ENCODE measurements at places on chromosomes 1 and 21.
A peak's percentile ranks its signal among the peaks of the same experiment; 100 is the strongest.

DNA sequence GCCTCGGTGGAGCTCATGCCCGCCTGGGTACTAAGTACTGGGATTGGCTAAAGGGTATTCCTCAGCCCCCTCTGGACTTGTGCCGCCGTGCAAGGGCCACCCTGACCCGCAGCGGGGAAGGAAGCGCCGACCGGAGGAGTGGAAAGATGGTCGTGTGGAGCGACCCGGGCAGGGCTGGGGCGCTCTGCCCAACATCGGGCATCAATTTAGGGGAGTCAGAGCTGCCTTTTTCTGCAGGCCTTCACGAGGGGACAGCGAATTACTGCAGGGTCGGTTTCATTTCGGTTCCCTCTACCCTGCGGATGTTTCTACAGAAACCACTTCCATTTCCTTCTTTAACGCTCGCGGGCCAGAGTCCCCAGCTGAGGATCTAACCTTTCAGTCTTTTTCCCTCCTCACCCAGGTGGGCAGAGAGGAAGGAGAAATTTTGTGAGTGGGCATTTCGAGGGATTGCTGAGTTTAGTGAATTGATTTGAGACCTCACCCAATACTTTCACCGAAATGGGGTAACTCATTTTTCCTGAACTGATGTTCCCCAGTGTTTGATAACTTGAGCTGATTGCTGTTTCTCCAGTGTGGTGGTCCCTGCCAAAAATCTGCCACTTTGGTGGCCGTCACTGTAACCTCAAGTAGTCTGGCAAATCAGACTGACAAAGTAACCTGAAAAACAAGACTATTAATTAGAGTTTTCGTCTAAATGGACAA lies 1.1 kb downstream of the TOR1AIP1 start:
- DNase-seq, result no peak

DNA sequence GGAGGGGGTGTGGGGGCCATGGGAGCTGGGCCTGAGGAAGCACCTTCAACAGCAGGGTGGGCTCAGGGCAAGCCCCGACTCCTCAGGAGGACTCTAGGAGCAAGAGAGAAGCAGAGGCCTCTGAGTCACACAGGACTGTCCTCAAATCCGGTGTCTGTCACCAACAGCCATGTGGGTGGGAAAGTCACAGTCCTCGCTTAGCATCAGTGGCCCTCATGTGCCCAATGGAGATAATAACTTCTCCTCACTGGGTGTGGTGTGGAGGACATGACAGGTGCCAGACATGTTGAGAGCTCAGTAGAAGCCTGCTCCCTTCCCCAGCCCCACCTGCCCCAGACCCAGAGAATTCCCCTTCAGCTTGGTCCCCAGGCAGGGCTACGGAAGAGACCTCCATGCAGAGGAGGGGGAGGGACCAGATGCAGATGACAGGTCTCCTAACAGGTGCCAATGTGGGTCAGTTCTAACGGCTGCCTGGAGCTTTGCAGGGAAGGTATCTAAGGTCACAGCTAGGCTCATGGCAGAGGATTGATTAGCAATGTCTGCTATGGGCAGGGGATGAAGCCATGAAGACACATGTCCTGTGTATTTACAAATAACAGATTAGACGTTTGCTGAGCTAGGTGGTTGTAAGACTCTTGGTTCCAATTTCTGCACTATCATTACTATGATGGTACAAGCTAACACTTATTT lies 30.2 kb downstream of the TTC39A start:
- DNase-seq, result no peak

DNA sequence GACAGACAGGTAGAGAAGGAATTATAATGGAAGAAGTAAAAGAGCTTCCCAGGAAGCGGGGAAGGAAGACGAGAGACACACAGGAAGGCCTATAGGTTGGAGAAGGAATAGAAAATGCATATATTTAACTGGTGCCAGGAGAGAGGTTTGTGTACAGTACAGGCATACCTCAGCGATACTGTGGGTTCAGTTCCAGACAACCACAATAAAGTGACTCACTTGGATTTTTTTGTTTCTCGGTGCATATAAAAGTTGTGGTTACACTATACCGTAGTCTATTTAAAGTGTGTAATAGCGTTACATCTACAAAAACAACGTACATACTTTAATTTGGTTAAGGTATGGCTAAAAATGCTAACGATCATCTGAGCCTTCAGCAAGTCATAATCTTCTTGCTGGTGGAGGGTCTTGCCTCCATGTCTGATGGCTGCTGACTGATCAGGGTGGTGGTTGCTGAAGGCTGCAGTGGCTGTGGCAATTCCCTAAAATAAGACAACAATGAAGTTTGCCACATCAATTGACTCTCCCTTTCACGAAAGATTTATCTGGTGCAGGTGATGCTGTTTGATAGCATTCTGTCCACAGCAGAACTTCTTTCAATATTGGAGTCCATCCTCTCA lies 16.0 kb downstream of the YARS1 start:
- DNase-seq, result no peak

DNA sequence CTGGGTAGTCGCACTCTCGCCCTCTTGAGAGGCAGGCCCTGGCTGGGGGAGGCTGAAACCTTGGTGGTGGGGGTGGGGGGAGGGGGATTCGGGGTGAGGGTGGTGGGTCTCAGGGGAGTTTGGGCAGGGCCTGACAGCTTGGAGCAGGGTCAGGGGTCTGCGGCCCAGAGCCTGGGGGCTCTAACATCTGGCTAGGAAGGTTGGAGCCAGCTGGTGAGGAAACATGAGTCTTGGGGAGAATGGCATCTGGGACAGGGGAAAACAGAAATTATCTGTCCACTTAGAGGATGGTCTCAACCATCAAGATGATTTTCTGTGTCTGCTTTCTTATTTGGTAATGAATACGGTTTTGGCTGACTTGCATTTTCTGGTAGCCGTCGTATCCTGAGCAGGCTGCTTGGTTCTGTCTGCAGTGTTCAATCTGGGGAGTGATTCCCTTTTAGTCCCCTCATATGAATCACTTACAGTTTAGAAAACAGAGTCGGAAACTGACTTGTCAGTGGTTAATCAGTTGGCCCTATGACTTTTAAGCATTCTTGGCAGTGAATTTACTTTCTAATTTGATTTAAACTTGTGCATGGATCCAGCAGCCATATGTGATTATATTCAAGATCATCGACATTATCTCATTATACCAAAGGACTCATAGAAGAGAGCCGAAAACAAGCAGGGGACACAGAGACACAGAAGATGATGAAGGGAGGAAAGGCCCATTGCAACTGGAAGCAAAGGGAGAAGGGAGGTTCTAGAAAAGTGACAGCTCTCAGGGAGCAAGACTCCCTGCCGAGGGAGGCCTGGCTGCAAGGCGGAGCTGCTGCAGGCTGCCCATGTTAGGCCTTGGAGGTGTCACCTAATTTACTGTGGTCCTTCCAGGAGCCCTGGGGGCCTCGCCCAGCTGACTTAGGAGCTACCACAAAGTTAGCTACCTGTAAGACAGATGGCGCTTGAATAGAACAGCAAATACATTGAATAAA lies 237.6 kb downstream of the SDCCAG8 start:
- DNase-seq, result no peak

DNA sequence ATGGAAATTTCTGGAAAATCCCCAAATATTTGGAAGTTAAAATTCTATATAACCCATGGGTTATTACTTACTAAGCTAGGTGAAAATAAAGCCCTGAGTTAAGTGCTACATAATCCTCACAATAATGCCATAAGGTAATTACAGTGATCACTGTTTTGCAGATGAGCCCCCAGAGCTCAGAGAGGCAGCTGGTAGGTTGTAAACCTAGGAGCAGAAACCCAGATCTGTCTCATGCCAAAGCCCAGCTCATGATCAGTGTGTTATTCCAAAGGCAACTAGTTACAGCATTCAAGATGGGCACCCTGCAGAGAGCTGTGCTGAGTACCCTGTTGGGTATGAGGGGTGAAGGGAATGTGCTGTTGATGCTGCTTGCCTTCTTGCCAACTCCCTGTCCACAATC lies 10.8 kb upstream of the MYOG start:
- no peak for DNase-seq

- no peak for DNase-seq
Observed at GRCh38 chr1:202697038-202697437, 13.2 kb downstream of the SYT2 start.

DNA sequence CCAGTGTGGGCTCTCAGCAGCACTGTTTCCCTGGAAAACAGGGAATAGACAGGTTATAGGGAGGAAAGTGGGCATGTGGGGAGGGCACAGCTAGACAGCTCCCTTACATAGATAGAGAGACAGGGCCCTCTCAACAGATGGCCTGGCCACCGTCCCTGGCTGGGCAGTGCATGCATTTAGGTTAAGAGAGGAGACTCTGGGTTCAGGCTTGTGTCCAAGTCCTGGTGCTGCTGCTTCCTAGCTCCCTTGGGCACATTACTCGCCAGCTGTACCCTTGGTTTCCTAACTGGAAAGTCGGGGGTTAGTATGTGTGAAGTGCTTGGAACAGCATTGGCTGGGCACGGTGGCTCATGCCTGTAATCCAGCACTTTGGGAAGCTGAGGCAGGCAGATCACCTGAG lies 9.1 kb downstream of the PLOD1 start:
- DNase-seq, result no peak

DNA sequence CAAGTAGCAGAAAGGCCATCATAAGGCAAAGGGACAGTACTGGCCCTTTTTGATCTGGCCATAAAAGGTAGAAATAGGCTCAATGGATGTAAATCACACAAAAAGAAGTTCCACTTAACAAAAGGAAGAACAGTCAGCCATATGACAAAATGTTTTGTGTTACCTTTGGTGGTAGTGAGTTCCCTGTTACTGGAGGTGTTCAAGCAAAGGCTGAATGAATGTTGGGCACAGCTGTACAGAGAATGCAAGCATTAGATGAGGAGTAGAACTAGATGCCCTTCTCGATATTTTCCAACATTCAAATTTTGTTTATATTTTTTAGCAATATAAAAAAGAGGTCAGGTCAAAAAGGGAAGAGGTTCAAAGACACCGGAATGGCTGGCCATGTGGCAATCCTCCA lies 20.0 kb downstream of the OLFML3 start:
- no peak for DNase-seq

- DNase-seq, result no peak
Observed at GRCh38 chr1:2442661-2443060, 30.3 kb upstream of the PEX10 start.

GRCh38 chr1:202811296-202812175 lies 782 bp downstream of the PCAT6 start:
- no peak for DNase-seq

DNA sequence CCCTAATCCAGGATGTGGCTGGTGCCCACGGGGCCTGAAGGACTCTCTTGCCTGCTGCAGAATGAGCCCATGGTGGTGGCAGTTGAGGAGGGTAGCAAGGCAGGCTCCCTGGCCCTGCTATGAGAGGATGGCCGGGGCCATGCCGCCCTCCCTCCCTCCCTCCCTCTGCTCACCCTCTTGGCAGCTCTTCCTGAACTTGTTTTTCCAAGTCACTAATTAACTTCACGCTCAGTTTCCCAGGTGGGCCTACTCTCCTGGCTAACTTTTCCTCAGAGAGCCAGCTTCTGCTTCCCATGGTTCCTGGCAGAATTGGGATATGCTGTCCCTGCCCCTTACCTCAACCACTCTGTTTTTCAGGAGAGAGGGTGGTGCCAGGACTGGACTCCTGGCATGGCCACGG lies 10.2 kb downstream of the KCNC4 start:
- no peak for DNase-seq

GRCh38 chr1:79113836-79114235 lies 107.3 kb upstream of the ADGRL4 start:
- no peak for DNase-seq

- DNase-seq, result no peak
Observed at GRCh38 chr1:100747771-100748170, 28.2 kb downstream of the VCAM1 start.

DNA sequence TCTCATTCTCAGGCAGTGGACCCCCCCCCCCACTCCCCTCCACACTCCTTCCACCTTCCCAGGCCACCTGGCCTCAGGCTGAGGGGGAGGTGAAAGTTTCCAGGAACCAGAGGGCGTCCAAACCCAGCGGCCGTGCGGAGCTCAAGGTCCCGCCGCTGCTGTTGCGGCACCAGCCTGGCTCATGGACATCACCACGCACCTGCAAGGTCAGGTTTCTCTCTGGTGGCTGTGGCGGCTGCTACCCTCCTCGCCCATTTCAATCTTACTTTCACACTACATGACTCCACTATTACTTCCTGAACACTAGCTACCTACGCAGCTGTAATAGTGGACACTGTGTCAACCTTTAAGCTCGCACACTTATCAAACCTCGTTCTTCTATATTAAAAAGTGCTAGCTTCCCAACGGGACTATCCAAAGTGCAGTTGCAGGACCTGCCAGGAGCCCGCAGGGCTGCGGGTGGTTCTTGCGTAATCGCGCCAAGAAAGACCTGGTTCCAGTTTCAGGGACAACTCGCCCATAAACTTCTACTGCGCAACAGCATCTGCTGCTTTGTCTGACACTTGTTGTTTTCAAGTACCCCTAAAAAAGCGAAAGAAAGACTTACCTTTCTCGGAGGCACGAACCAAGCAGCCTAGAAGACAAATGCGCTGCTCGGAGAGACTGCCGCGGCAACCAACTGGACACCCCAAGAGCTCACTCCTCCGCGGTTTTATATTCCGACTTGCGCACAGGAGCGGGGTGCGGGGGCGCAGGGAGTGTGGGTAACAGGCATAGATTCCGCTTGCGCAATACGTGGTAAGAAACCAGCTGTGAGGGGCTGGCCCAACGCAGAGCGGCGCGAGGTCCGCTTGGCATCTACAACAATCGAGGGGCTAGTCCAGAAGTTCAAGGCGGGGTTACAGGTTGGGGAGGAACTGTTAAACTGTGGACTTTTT lies at the start of gene DIRAS3:
Gene DIRAS3, minus strand, starts transcription at position 687 of the 938 bp plus-strand sequence. CDS start 3,330 bp downstream, outside the sequence.
- DNase-seq, result no peak

GRCh38 chr1:1441002-1441888 lies 5.8 kb downstream of the VWA1 start:
- peak; percentile 20 for DNase-seq

DNA sequence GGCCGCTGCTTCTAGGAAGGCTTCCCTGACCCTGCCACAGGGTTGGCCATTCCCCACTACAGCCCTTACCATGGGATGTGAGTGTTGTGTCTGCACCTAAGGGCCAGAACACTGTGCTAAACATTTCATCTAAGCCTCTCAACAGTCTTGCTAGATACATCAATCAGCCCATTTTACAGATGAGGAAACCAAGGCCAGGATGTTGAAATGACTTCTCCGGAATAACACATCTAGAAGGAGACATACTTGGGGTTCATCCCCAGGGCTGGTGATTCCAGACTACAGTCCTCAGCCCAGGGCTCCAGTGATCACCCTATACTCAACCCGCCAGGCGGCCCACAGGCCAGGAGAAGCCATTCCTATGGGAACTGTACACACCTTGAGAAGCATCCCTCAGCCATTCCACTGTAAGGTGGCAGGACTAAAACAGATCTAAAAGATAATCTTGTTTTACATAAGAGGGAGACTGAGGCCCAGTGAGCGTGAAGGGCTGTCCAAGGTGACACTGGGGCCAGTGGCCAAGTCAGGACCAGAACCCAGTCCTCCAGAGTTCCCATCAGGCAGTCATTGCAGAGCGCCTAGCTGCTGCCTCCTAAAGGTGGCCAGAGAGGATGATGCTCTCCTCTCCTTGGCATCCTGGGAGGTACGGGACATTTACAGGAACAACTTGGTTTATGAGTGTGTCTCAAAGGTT lies 119.5 kb downstream of the GLIS1 start:
- DNase-seq, result no peak
